ENCODE measurements at places on chromosomes 1 and 21.

DNA sequence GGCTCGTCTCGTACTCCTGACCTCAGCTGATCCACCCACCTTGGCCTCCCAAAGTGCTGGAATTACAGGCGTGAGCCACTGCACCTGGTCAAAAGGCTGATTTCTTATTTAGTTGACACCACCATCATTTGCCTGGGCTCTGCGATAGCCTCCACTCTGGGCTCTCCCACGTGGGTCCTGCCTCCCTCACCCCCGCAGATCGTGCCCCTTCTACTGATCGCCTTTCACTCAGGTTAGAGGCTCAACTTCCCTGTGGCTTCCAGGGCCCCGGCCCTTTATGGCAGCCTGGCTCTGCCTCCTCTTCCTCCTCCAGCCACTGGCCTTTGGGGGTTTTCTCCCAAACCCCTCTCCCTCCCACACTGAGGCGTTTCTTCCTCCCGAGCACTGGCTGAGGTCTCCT is 2.5 kb upstream of the MFAP2 start:
- no peak for DNase-seq

DNA sequence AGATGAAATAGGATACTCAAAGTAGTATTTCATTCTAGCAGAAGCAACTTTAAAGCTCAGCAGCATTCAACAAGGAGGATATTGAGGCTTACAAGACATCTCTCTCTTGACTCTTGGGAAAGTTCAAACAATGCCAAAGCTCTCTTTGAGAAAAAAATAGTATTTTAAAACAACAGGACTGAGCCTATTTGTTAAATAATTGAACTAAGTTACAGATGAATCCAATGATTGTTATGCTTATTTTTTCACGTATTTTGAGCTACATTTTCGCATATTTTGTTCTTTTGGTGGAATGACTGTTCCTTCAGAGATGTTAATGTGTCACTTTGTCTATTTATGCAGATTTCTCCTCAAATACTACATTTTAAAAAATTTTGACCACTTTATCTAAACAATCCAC is 200.7 kb downstream of the KCTD3 start:
- no peak for DNase-seq

DNA sequence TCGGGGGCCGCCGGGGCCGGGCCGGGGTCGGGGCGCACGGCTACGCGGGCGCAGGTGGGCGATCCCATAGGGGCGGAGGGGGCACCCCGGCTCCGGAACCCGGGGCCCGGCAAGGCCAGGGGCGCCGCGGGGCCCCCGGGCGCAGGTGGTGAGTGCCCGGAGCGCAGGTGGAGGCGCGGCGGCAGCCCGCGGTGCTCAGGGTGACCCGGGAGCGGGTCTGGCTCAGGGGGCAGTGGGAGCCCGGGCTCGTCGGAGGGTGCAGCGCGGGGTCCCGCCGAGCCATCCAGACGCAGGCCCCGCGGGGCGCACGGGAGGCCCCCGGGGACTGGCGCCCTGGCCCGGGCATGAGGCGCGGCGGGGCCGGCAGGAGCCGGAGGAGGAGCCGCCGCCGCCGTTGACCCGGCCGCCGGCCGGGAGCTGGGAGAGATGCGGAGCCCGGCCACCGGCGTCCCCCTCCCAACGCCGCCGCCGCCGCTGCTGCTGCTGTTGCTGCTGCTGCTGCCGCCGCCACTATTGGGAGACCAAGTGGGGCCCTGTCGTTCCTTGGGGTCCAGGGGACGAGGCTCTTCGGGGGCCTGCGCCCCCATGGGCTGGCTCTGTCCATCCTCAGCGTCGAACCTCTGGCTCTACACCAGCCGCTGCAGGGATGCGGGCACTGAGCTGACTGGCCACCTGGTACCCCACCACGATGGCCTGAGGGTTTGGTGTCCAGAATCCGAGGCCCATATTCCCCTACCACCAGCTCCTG is 489 bp downstream of the CELSR2 start:
- no peak for DNase-seq

DNA sequence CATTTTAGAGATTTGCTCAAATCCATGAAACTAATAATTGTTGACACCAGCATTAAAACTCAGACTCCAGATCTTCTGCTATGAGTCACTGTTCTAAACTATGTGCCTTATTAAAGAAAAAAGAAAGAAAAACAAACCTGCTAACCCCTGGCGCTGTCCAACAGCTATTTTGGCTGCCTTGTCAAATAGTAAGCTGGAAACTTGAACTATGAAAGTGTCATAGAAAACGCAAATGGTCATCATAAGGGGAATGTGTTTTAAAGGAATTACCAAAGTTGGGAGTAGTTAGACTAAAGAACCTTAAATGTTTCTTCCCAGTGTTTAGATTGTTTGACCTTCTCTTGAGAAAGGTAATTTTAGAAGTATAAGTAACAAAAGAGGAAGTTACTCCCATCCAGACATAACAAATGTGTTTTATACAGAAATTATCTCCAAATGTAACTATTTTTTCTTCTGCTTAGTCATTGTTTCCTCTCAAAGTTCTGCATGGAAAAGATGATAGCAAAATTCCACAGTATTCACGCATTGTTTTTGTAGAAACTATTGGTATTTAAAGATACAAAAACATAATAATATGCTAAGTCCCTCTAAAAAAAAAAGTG is 272.4 kb downstream of the TPR start:
- DNase-seq, result no peak

DNA sequence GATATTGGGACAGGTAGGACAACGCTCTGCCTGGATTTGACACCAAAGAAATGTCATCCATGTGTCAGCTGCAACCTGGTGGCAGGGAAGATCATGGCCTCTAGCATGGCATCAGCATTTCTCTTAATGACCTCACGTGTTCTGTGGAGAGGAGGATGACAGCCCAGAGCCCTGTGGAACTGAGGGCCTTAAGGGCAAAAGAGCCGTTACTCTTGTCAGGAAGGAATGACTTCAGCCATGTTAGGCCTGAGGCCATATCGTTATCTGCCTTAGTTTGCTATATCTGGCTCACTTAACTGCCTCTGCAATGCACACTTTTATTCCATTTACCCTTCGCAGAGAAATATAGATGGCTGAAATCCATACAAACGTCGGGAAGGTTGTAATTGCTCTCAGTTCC is 83.2 kb upstream of the PBX1 start:
- DNase-seq, result no peak

GRCh38 chr1:157284451-157284850 is 146.3 kb upstream of the ETV3 start:
- DNase-seq, result no peak

DNA sequence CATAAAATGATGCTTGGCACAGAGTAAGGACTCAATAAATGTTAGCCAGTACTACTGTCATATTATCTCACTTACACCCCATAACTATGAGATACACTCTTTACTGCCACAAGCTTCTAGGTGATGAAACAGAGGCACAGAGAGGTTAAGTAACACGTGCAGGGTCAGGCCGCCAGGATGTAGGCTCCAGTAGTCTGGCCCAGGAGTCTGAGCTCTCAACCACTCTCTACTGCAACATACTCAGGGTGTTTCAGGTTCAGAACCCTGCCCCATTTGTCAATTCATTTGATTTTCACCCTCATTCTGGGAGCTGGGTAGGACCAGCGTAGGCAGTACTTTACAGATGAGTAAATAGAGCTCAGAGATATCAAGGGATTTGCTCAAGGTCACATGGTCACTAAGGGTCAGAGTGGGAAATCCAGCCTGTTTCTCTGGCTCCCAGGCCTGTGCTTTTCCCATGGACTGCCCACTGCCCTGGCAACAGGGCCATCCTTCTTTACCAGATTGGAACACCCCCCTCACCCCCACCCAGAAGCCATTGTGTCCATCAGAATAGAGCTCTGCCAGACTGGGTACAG is 21.2 kb downstream of the IQGAP3 start:
- no peak for DNase-seq

All from stimulated activated CD8-positive, alpha-beta memory T cell treated with anti-CD3 and anti-CD28 coated beads, Interleukin-12 subunit alpha, Interleukin-12 subunit beta, amount 100 ng/mL, for 4 hours (primary cell).